HCT116 (cell line): ENCODE measurements at places on chromosomes 13 and 19. TPM values are rescaled to one million over a fixed set of nuclear protein-coding genes. Genes with fewer than 3 reads are reported as not detected.

Gene ZNF154
- total RNA-seq, result 0.10 TPM

Gene FTL
- 1,885 TPM for total RNA-seq

Gene CYP4F8
- not detected for total RNA-seq

Gene TMEM38A
- total RNA-seq, result 9.0 TPM

Gene GRIK5
- total RNA-seq, result 1.7 TPM

Gene PRODH2
- total RNA-seq, result 0.44 TPM

Gene ZNF836
- not detected for total RNA-seq

Gene CEACAM21
- 0.25 TPM for total RNA-seq

Gene CCDC8
- total RNA-seq, result 0.10 TPM

Gene FFAR2
- total RNA-seq, result not detected

Gene POLRMT
- total RNA-seq, result 138 TPM

Gene PBX4
- total RNA-seq, result 11.6 TPM

Gene NDUFB7
- 167 TPM for total RNA-seq

Gene RFPL4AL1
- total RNA-seq, result not detected

Gene SLC6A16
- total RNA-seq, result 5.0 TPM

Gene OLFM4
- total RNA-seq, result 0.12 TPM

Gene PDX1
- total RNA-seq, result 1.7 TPM

Gene GPI
- 787 TPM for total RNA-seq

Gene SYT5
- total RNA-seq, result 2.3 TPM

Gene NLRP11
- 0.86 TPM for total RNA-seq

Gene ODAD3
- total RNA-seq, result 0.52 TPM

Gene LINGO3
- not detected for total RNA-seq

Gene KRTDAP
- total RNA-seq, result 0.74 TPM

Gene ZNF112
- 3.6 TPM for total RNA-seq

Gene IZUMO2
- total RNA-seq, result not detected

Gene PTGER1
- total RNA-seq, result 1.1 TPM

Gene RGL3
- total RNA-seq, result 99.2 TPM

Gene HSPH1
- 116 TPM for total RNA-seq

Gene ZNF575
- 1.9 TPM for total RNA-seq

Gene CEACAM20
- not detected for total RNA-seq

Gene MIA
- 1.4 TPM for total RNA-seq

Gene GPR183
- total RNA-seq, result 0.30 TPM

Gene XRCC1
- total RNA-seq, result 37.4 TPM

Gene IRGC
- total RNA-seq, result not detected

Gene CATSPERD
- not detected for total RNA-seq

Gene CRB3
- 40.5 TPM for total RNA-seq

Gene TNFSF13B
- 1.3 TPM for total RNA-seq

Gene RPL28
- total RNA-seq, result 3,050 TPM

Gene SCN1B
- 6.6 TPM for total RNA-seq

Gene ZNF66
- not detected for total RNA-seq

Gene KLK11
- not detected for total RNA-seq

Gene KLK2
- total RNA-seq, result not detected

Gene ICAM1
- 5.0 TPM for total RNA-seq

Gene WTIP
- total RNA-seq, result 8.4 TPM

Gene NFIC
- 116 TPM for total RNA-seq

Gene ZNF208
- not detected for total RNA-seq

Gene SPIB
- total RNA-seq, result 0.96 TPM

Gene GJB2
- 44.7 TPM for total RNA-seq

Gene CKAP2
- 80.2 TPM for total RNA-seq

Gene TLE6
- 10.9 TPM for total RNA-seq

Gene FAM216B
- not detected for total RNA-seq

Gene IGFL2
- total RNA-seq, result not detected

Gene ZNF728
- not detected for total RNA-seq

Gene ZNF699
- total RNA-seq, result 7.8 TPM

Gene CEACAM8
- total RNA-seq, result not detected

Gene LRRC63
- not detected for total RNA-seq

Gene PLEKHG2
- total RNA-seq, result 29.0 TPM

Gene TMEM59L
- total RNA-seq, result 14.3 TPM

Gene ZNF865
- 16.2 TPM for total RNA-seq

Gene CABP5
- total RNA-seq, result not detected
